ENCODE measurements at places on chromosomes 11 and 22.

DNA sequence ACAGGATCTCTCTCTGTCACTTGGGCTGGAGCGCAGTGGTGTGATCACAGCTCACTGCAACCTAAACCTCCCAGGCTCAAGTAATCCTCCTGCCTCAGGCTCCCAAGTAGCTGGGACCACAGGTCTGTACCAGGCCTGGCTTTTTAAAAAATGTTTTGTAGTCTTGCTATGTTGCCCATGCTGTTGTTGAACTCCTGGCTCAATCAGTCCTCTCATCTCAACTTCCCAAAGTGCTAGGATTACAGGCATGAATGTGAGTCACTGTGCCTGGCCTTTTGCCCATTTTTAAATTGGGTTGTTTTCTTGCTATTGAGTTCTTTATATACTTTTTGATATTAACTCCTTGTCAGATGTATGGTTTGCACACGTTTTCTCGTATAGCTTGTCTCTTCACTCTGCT lies 33.0 kb upstream of the PITPNB start:
- no peak overlapping the region for H3K27ac ChIP-seq
- H3K4me3 ChIP-seq: no peak overlapping the region
- H3K36me3 ChIP-seq: no peaks in the 10 kb centered on the region
- no peak for DNase-seq

GRCh38 chr11:65489706-65490320 lies 9.0 kb upstream of the MALAT1 start:
- H3K4me1 ChIP-seq: peaks cover 96% of the 10 kb centered on the region
- H3K36me3 ChIP-seq: no peaks in the 10 kb centered on the region
- peak; percentile 89 for DNase-seq

GRCh38 chr22:39463931-39464390 lies 7.1 kb downstream of the MGAT3 start:
- H3K27me3 ChIP-seq: peaks cover 8% of the 10 kb centered on the region
- H3K4me3 ChIP-seq: no peak overlapping the region
- H3K27ac ChIP-seq: no peak overlapping the region
- no peak for DNase-seq
- no peaks in the 10 kb centered on the region for H3K36me3 ChIP-seq

- DNase-seq: peak; percentile 81
- H3K27me3 ChIP-seq: no peaks in the 10 kb centered on the region
- H3K36me3 ChIP-seq: no peaks in the 10 kb centered on the region
- H3K27ac ChIP-seq: peak overlapping the region; percentile 65
These were observed 97.2 kb upstream of the CEP126 start for GRCh38 chr11:101817581-101817980.

- no peak overlapping the region for H3K4me3 ChIP-seq
- H3K4me1 ChIP-seq: peaks cover 35% of the 10 kb centered on the region
- H3K27ac ChIP-seq: no peak overlapping the region
- no peak for DNase-seq
These were observed 4.5 kb downstream of the RNH1 start for GRCh38 chr11:502288-503178.

GRCh38 chr11:1936072-1936780 lies 10.9 kb upstream of the MRPL23 start:
- H3K27me3 ChIP-seq: no peaks in the 10 kb centered on the region
- H3K4me1 ChIP-seq: peaks cover 63% of the 10 kb centered on the region
- no peak overlapping the region for H3K4me3 ChIP-seq
- H3K36me3 ChIP-seq: peaks cover 66% of the 10 kb centered on the region
- no peak for DNase-seq

DNA sequence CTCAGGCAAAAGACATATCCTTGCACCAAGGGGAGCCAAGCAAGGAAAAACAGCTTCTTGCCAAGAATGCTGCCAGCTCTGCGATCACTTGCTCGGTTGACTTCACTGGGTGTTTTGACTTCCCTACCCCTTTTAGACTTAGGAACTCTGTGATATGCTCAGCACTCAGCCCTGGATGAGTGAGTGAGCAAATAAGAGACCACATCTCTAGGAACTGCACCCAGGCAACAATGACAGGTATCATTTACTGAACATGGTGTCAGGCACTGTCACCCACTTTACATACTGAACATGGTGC lies 3.7 kb upstream of the IRAG1 start:
- H3K27me3 ChIP-seq: no peaks in the 10 kb centered on the region
- H3K27ac ChIP-seq: no peak overlapping the region
- H3K36me3 ChIP-seq: no peaks in the 10 kb centered on the region
- peaks cover 25% of the 10 kb centered on the region for H3K4me1 ChIP-seq
- no peak for DNase-seq

- peaks cover 34% of the 10 kb centered on the region for H3K4me1 ChIP-seq
- no peaks in the 10 kb centered on the region for H3K27me3 ChIP-seq
- no peak overlapping the region for H3K4me3 ChIP-seq
- peaks cover 52% of the 10 kb centered on the region for H3K36me3 ChIP-seq
These were observed 50.2 kb downstream of the RPL27A start for GRCh38 chr11:8732748-8733241.

- no peak overlapping the region for H3K4me3 ChIP-seq
- no peaks in the 10 kb centered on the region for H3K27me3 ChIP-seq
- no peaks in the 10 kb centered on the region for H3K36me3 ChIP-seq
- H3K27ac ChIP-seq: no peak overlapping the region
These were observed 108.9 kb upstream of the OLFML1 start for GRCh38 chr11:7376386-7376785.

DNA sequence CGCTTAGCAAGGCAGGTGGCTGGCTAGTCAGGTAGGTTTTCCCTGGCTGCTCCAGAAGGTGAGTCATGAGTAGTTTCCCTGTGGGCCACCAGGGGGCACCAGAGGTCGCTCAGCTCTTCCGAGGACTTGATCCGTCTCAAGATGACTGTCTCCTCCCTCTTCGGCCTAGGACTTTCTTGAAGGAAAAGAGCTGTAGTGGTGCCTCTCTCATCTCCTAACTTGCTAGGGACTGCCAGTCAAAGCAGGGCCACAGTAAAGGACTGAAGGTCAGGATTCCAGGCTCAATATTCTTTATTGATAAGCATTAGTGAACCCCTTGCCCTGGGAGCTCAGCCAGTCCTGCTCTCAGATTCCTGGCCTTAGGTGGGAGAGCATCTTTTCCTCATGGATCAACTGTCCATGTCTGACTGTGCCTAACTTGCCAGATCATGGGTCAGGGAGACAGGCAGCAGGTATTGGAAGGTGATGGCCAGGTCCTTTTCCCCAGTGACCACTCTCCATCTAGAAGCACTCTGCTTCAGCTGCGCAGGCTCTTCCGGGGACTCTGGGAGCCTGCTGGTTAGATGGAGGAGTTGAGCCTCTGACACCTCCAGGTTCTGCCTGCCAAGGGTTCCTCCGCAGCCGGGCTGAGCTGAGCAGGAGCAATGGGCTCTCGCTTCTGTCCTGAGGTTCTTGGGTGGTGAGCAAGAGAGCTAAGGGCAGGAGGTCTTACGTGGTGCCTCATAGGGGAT lies 1.9 kb downstream of the POLD4 start:
- H3K36me3 ChIP-seq: no peaks in the 10 kb centered on the region
- peak; percentile 85 for DNase-seq
- H3K4me3 ChIP-seq: no peak overlapping the region
- peak overlapping the region; percentile 47 for H3K27ac ChIP-seq

GRCh38 chr11:18012122-18012905 lies 533 bp downstream of the SERGEF start:
- peaks cover 17% of the 10 kb centered on the region for H3K4me1 ChIP-seq
- H3K4me3 ChIP-seq: peak overlapping the region; percentile 50
- DNase-seq: peak; percentile 21
- H3K36me3 ChIP-seq: no peaks in the 10 kb centered on the region

- no peak overlapping the region for H3K4me3 ChIP-seq
- DNase-seq: no peak
- H3K4me1 ChIP-seq: peaks cover 10% of the 10 kb centered on the region
- no peak overlapping the region for H3K27ac ChIP-seq
- H3K36me3 ChIP-seq: no peaks in the 10 kb centered on the region
These were observed 12.9 kb upstream of the SORL1-AS1 start for GRCh38 chr11:121465709-121466062.

DNA sequence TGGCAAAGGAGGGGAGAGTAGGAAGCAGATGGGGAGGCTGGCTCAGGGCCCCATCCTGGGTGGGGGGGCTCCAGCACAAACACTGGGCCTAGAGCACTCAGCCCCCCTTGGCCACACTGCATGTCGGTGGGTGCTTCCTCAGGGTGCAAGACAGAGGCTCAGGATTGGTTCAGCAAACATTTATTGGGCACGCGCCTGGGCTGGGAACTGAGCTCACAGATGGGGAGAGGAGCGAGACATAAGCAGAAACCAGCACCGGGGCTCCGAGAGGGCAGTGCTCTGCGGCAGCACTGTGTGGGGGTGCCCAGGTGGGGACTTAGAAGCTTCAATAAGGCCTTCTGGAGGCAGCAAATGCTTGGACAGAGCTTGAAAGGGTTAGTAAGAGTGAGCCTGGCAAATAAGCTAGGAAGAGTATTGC lies 12.1 kb upstream of the EHD1 start:
- H3K4me1 ChIP-seq: peaks cover 25% of the 10 kb centered on the region
- H3K4me3 ChIP-seq: no peak overlapping the region
- H3K27ac ChIP-seq: no peak overlapping the region
- no peak for DNase-seq
- no peaks in the 10 kb centered on the region for H3K27me3 ChIP-seq

DNA sequence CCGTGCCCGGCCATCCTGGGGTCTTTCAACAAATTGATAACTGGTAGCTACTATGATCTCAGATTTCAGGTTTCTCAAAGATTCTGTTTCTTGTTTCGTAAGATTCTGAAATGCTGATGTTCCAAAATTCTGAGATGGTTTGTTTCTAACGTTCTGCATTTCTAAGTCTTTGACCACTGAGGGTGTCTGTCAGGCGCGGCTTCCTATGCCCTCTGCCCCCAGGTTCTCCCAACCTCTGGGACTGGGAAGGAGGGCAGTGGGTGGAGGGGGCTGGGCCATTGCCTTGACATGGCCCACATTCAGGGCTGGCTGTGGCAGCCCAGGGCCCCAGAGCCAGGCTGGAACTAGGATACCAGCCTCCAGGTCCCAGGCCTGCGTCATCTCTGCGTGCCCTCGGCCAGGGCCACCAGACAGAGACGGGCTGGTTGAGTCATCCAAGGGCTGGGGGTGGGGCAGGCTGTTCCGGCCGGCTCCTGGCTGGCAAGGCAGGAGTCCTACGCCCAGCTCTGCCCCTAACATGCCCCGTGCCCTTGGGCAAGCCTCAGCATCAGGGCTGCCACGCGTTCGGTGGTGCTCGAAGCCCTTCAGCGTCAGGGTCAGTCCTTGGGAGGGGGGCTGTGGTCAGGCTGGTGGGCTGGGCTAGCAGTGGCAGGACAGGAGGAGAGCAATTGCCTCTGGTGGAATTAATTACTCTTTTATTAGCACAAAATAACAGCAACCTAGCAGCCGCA lies 5.2 kb downstream of the TMEM134 start:
- peak; percentile 21 for DNase-seq
- H3K27me3 ChIP-seq: no peaks in the 10 kb centered on the region
- H3K4me1 ChIP-seq: peaks cover 29% of the 10 kb centered on the region
- H3K4me3 ChIP-seq: peak overlapping the region; percentile 60
- peak overlapping the region; percentile 82 for H3K27ac ChIP-seq

- H3K27me3 ChIP-seq: no peaks in the 10 kb centered on the region
- no peak overlapping the region for H3K4me3 ChIP-seq
These were observed 9.2 kb upstream of the RELT start for GRCh38 chr11:73366953-73367352.

DNA sequence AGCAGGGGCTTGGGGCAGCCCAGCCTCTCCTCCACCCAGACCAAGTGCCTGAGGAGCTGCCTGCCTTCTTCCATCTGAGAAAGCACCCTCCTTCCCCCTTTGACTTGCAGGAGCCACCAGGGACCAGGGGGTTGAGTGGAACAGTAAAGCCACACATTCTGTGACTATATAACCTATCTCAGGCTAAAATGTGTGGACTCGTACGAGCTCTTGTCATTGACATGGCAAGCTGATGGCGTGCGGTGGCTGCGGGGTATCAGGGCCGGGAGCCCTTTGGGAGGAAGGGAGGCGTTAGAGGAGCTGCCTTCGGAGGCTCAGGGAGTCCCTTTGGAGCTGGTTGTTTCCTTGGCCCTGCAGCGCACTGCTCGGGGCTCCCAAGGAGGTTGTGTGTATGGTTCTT lies 84.5 kb downstream of the CEP164 start:
- H3K36me3 ChIP-seq: peaks cover 32% of the 10 kb centered on the region
- no peak overlapping the region for H3K4me3 ChIP-seq
- DNase-seq: no peak
- no peak overlapping the region for H3K27ac ChIP-seq
- peaks cover 2% of the 10 kb centered on the region for H3K27me3 ChIP-seq

DNA sequence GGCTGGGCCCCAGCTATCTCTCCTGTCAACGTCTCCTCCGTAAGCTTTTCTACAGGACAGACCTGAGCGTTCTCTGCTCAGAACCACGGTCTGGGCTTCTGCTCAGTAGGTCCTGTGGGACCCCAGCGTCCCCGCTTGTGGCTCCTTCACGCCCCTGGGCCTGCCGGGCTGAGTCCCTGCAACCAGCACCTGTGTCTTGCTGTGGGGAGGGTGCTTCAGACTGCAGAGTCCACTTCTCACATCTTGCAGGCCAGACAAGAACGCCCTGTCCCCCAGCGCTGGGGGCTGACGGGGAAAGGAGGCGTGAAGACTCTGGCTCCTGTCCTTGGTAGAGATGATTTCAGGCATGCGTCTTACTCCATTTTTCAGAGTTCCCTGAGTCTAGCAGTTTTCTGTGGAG lies 1480.8 kb downstream of the BRD1 start:
- peaks cover 10% of the 10 kb centered on the region for H3K27me3 ChIP-seq
- no peaks in the 10 kb centered on the region for H3K4me1 ChIP-seq
- H3K36me3 ChIP-seq: no peaks in the 10 kb centered on the region
- H3K27ac ChIP-seq: no peak overlapping the region
- no peak for DNase-seq
- H3K4me3 ChIP-seq: no peak overlapping the region

DNA sequence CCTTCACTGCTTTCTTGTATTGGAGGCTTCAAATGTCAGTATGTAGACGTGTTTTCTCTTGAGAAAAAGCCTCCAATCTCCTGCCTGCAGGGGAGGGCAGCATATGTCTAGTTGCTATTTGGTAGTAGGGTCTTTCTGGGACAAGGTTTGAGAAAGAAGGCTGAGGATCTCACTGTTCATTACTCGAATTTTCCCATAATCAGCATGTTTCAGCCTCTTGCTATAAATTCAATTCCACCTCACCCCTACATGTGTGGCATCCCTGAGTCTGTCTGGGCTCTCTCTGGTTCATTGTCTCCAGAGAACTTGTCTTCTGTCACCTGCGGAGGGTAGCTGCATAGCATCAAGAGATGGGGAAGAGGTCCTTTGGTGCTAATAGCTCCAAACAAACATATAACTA lies 19.5 kb upstream of the CCDC83 start:
- H3K27ac ChIP-seq: no peak overlapping the region
- H3K27me3 ChIP-seq: no peaks in the 10 kb centered on the region
- H3K4me3 ChIP-seq: no peak overlapping the region
- H3K4me1 ChIP-seq: no peaks in the 10 kb centered on the region

- H3K4me3 ChIP-seq: no peak overlapping the region
- no peak for DNase-seq
- peaks cover 56% of the 10 kb centered on the region for H3K36me3 ChIP-seq
- H3K27ac ChIP-seq: no peak overlapping the region
- H3K27me3 ChIP-seq: no peaks in the 10 kb centered on the region
- H3K4me1 ChIP-seq: no peaks in the 10 kb centered on the region
These were observed 57.8 kb downstream of the CEP164 start for GRCh38 chr11:117385471-117385870.

Measured in muscle of leg (tissue), 16 donors.